ENCODE measurements at places on chromosomes 13 and 19. TPM values are rescaled to one million over a fixed set of nuclear protein-coding genes. Genes with fewer than 3 reads are reported as not detected.

- DNase-seq = no peak
Measured at GRCh38 chr13:29530901-29531300, 64.6 kb downstream of the SLC7A1 start.

ZNF837 gene
- total RNA-seq = 2.0 TPM

TMEM145 gene
- 3.2 TPM for total RNA-seq

TDRD3 gene
- 19.9 TPM for total RNA-seq

ZNF320 gene
- total RNA-seq = 4.9 TPM

DNA sequence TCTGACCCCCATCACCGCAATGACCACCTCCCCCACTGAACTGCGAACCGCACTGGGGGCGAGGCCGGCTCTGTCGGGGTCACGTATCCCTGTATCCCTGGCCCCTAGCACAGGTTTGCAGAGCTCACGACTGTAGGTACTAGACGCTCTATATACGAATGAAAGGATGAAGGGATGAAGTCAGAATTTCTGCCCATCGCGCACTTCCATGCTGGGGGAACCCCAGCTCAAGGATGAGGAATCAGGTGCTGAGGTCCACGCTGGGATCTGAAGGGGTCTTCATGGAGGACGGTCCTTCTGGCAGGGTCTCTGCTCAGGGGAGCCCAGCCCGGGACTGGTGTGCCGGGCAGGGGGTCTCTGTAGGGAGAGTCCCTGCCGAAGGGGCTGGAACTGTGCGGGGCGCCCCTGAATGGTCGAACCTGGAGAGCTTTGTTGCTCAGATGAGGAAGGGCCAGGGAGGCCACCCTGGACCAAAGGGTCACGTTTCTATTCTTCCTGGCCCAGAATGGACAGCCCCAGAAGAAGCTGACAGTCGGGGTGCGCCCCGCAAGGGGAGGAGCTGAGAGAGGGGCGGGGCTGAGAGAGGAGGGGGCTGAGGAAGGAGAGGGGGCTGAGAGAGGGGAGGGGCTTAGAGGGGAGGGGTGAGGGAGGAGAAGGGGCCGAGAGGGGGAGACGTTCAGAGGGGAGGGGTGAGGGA lies 37.9 kb upstream of the SEMA6B start:
- no peak for DNase-seq

ZFP14 gene
- total RNA-seq = 1.2 TPM

DNA sequence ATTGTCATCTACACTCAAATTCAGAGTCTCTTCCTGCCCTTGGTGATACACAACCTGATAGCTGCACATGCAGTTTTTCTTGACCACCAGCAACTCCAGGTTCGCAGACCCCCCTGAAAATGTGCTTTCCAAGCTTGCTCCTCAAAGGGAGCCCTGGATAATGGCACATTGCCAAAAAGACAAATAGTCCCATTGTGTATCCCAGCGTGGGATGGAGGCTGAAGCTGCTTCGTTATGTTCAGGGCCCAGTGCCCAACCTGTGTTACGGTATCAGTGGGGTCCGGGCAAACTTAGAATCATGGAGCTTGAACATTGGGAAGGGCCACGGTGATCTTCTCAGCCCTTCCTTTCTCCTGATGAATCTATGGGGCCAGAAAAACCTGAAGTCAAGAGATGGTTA lies 173.0 kb downstream of the TEX29 start:
- DNase-seq = no peak

DNA sequence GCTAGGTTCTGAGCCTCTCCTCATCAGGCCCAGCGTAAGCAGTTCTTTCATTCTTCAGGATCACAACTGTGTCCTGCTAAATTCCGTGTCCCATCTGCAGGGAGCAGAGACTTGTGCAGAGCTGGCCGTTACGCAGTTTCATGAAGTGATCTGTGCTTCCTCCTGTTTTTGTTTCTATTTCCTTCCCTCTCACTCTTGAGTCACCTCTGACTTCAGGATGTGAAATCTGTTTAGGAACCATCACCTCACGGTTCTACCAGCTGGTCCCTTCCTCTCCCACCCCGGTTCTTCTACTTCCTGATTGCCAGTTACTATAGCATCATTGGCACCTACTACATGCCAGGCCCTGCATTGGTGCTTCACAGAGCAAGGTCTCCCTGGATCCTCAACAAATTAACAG lies 8.5 kb downstream of the MAU2 start:
- DNase-seq = no peak

ZNF471 gene
- total RNA-seq = 1.5 TPM

C13orf42 gene
- total RNA-seq = not detected

MAG gene
- 0.20 TPM for total RNA-seq

CGB8 gene
- total RNA-seq = not detected

DNA sequence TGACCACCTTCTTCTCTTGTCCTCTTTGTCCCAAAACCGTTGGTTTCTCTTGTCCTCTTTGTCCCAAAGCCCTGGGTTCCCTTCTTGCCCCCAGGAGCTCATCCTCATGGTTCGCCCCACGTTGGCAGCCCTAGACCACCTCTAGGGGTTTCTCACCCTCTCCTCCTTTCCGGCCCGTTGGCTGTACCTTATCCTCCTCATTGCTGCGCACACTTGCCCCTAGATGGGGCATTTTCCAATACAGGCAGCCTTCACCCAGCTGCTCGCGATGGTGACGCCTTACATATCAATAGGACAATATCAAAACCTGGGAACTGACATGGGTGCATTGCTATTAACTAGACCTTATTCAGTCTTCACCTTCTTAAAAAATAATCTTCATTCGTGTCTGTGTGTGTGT lies 86.5 kb downstream of the IPO5 start:
- no peak for DNase-seq

DNA sequence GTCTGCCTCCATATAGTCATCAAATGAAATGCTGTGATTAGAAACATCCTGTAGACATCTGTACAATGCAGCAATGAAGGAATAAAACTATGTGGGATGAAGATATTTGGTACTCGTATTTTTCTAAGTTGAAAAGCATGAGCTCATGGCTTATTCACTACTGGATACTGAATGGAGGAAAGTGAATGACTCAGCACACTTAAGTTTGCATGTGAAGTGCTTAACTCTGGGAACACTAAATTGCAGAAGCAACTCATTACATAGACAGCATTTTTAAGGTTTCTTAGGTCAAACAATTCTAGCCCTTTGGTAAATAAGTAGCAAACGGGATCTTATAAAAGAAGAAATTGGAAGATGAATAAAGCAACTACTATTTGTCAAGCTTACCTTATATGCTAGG lies 429.0 kb upstream of the MIR17HG start:
- DNase-seq = no peak

GRCh38 chr13:35347679-35348205 lies 128.7 kb downstream of the MAB21L1 start:
- no peak for DNase-seq

DNA sequence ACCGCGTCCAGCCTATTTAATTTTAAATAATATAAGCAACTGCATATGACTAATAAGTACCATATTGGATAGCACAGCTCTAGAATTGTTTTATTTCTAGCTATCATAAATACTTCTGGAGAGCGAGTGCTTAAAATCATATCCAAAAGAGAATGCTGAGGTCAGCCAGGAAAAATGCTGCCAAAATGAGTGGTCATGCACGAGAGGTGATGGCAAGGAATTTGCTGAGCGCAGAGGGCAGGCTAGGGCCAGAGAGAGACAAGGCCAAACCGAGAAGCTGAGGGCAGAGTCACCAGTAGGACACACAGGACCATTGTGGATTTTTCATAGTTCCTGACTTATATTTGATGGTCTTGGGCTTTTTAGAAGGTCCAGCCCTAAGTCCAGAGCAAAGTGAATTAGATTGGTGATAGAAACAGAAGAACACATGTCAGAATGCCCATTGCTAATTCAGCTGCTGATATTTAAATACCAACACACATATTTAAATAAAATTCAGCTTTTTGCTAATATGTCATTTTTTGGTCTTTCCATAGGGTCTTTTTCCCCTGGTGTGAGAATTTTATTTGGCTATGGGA lies 33.6 kb upstream of the UBL3 start:
- DNase-seq = no peak

MIA gene
- not detected for total RNA-seq

DNA sequence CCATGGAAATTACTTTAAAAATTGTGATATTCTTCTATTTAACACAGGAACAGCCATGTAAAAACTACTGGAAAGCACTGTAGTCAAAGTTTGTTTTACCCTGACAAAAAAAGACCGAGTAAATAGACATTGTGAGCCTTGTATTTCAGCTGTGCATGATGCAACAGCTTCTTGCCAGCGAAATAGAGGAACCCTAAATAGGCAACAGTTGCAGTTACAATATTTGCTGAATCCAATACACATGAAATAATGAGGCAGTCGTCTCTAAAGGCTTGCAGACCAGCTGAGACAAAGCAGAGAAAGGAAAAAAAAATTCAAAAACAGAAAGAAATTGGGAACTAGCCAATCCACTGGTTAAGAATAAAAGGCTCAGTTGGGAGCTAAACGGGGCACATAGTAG lies 1001.1 kb downstream of the OLFM4 start:
- no peak for DNase-seq

SLC25A42 gene
- total RNA-seq = 10.3 TPM

DNA sequence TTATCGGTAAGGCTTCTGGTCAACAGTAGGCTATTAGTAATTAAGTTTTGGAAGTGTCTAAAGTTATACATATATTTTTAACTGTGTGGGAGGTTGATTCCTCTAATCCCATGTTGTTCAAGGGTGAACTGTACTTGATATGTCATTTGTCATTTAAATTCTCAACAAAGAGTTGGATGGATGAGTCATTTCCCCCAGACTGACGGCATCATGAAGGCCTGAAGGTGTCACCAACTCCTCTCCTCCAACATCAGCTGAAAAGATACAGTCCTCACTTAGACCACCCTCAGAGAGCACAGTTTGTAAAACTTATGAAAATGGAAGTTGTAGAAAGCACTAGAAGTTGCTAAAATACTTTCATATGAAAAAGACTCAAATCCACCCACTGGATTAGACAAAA lies 48.8 kb downstream of the DCLK1 start:
- no peak for DNase-seq

GRCh38 chr13:29801737-29802305 lies 48.6 kb downstream of the UBL3 start:
- DNase-seq = no peak

DNA sequence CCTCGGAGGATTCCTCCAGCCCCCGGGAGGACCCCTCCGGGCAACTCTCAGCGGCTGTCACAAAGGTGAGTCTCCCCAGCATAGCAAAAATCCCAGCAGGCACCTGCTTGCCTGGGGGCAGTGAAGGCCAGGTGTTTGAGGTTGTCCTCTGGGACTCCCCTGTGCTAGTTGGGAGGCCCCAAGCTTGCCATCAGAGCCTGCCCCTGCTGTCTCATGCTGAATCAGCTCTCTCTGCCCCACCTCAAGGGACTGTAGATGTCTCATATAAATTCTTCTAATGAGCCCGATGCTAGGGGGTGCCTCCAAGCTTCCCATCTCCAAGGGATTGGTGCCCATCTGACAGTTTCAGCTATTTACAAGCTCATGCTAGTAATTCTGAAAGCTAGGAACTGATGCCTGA lies 53.6 kb downstream of the NWD1 start:
- DNase-seq = no peak

DNA sequence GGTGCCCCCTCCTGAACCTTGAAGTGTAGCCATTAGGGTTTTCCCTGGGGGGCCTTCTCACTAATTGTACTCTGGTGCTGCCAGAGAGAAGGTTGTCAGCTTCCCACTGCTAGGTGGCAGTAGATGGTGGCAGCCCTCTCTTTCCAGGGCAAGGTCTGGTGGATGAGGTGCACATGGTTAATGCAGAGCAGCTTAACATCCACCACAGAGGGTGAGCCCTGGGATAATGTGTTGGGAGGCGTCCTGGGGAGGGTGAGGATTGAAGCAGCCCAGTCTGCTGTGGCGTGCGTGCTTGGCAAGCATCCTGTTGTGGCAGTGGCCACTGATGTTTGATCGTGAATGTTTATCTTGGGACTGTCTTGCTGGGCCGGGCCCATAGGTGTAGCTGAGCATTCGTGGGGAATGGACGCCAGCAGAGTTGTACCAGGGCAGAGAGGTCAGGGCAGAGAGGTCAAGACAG lies 5.8 kb downstream of the EGLN2 start:
- DNase-seq = no peak

- DNase-seq = peak; percentile 80
Measured at GRCh38 chr19:4233282-4233853, 4.0 kb downstream of the EBI3 start.

- DNase-seq = no peak
Measured at GRCh38 chr13:94583926-94584325, 12.0 kb downstream of the TGDS start.

DNA sequence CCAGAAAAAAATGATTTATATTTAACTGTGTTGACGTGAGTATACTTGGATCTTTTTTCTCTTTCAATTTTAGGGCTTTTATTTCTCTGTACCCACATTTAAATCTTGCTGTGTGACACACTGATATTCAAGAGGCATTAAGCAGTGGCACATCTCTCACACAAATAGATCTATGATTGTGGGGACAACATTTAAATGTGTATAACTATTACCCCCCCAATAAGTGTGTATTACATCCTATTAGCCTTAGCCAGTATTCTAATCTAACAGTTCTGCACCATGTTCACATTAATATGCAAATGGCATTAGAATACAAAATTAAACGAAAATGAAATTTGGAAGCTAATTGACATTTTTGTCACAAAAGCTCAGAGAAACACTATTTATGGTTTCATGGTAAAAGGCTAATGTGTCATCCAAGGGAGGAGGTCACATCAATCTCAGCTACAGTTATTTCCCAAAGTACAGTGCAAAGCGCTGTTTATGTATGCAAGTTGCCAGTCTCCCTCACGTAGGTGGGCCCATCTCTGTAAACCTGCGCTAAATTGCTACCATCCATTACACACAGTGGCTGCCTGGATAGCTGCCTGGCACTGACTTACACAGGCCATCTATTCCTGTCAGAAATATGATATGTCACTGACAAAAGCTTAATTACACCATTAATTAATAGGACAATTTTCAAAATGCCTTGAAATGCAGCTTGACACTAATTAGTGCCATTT lies 984.7 kb upstream of the PCDH9 start:
- DNase-seq = no peak

PRTN3 gene
- not detected for total RNA-seq

GRCh38 chr13:23617551-23618024 lies 47.4 kb downstream of the TNFRSF19 start:
- no peak for DNase-seq

- no peak for DNase-seq
Measured at GRCh38 chr19:1002600-1002999, 2.4 kb downstream of the GRIN3B start.

DNA sequence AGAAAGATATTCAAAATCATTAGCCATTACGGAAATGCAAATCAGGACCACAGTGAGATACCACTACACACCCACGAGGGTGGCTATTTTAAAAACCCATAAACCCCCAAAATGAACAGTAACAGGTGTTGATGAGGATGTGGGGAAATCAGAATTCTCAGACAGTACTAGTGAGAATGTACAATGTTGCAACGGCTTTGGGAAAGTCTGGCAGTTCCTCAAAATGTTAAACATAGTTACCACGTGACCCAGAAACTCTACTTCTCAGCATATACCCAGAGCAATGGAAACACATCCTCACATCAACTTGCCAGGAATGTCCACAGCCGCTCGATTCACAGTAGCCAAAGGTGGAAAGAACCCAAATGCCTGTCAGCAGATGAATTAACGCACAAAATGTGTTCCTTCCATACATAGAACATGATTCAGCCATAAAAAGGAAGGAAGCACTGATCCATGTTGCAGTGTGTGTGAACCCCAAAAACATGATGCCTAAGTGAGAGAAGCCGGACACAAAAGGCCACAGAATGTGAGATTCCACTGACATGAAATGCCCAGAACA lies 7.0 kb downstream of the PLVAP start:
- no peak for DNase-seq
